ENCODE measurements at places on chromosomes 1 and 21. TPM values are rescaled to one million over a fixed set of nuclear protein-coding genes. Genes with fewer than 3 reads are reported as not detected.

- H3K27ac ChIP-seq = no peak overlapping the region
- no peak overlapping the region for H3K4me3 ChIP-seq
- H3K4me1 ChIP-seq = peaks cover 3% of the 10 kb centered on the region
Measured at GRCh38 chr21:21971384-21971783, 973.2 kb downstream of the NCAM2 start.

GRCh38 chr1:177546346-177546745 lies 375.6 kb downstream of the BRINP2 start:
- H3K36me3 ChIP-seq = no peaks in the 10 kb centered on the region
- no peaks in the 10 kb centered on the region for H3K27me3 ChIP-seq
- DNase-seq = no peak
- no peaks in the 10 kb centered on the region for H3K4me1 ChIP-seq
- no peak overlapping the region for H3K27ac ChIP-seq

- peak overlapping the region; percentile 69 for H3K27ac ChIP-seq
- H3K27me3 ChIP-seq = no peaks in the 10 kb centered on the region
- DNase-seq = peak; percentile 69
- H3K4me3 ChIP-seq = no peak overlapping the region
Measured at GRCh38 chr1:67559222-67559700, 125.7 kb upstream of the GADD45A start.

Gene AKT3
- 61.8 TPM for total RNA-seq

GRCh38 chr1:117093870-117094621 lies 27.5 kb downstream of the TRIM45 start:
- no peak overlapping the region for H3K4me3 ChIP-seq
- H3K4me1 ChIP-seq = no peaks in the 10 kb centered on the region

- no peaks in the 10 kb centered on the region for H3K4me1 ChIP-seq
- H3K27ac ChIP-seq = no peak overlapping the region
- no peak for DNase-seq
- H3K27me3 ChIP-seq = no peaks in the 10 kb centered on the region
- H3K4me3 ChIP-seq = no peak overlapping the region
Measured at GRCh38 chr1:245946905-245947304, 560.2 kb downstream of the SMYD3 start.

Gene S100A8
- total RNA-seq = 3.0 TPM

DNA sequence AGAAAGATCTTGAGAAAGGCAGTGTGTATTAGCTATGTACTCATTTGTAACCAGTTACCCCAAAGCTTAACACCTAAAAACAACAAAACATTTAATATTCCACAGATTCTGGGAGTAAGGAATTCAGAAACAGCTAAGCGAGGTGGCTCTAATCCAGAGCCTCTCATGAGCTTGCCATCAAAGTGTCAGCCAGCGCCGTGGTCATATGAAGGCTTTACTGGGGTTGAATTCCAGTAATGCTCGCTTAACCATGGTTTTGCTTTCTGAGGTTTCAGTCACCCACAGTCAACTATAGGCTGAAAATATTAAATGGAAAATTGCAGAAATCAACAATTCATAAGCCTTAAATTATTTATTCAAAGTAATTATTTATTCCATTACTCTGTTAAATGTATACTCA lies 101.8 kb downstream of the CLIC6 start:
- DNase-seq = no peak
- no peak overlapping the region for H3K27ac ChIP-seq
- no peak overlapping the region for H3K4me3 ChIP-seq
- no peaks in the 10 kb centered on the region for H3K4me1 ChIP-seq

GRCh38 chr1:54653036-54653435 lies 11.4 kb downstream of the MROH7 start:
- no peak overlapping the region for H3K4me3 ChIP-seq
- H3K4me1 ChIP-seq = no peaks in the 10 kb centered on the region
- no peaks in the 10 kb centered on the region for H3K27me3 ChIP-seq
- H3K27ac ChIP-seq = no peak overlapping the region
- no peak for DNase-seq
- no peaks in the 10 kb centered on the region for H3K36me3 ChIP-seq

DNA sequence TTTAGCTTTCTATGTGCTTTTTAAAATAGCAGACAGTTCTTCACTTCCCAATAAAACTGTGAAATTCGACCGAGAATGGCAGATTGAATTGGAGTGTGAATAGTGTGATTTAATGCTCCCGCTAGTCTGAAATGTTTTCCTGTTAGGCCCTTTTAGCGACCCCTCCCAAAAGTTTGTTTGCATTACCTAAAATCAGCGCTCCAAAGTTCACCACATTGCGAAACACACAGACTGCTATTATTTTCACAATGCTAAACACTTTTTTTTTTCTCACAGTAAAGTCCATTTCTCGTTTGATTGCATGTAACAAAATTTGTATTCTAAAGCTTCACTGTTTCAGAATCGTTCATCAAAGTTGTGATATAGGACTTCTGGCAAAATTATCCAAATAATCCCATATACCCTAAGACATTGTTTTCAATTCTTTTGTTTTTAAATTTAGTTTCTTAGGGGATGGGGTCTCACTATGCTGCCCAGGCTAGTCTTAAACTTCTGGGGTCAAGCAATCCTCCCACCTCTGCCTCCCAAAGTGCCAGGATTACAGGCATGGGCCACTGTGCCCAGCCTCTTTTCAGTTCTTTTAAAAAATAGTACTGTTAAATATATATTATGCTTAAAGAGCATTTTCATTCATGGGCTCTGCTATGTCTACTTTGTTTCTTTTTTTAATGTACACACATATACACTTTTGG lies 76.5 kb upstream of the USH2A start:
- H3K4me1 ChIP-seq = no peaks in the 10 kb centered on the region
- no peak overlapping the region for H3K27ac ChIP-seq
- H3K4me3 ChIP-seq = no peak overlapping the region
- H3K27me3 ChIP-seq = no peaks in the 10 kb centered on the region
- no peaks in the 10 kb centered on the region for H3K36me3 ChIP-seq

DNA sequence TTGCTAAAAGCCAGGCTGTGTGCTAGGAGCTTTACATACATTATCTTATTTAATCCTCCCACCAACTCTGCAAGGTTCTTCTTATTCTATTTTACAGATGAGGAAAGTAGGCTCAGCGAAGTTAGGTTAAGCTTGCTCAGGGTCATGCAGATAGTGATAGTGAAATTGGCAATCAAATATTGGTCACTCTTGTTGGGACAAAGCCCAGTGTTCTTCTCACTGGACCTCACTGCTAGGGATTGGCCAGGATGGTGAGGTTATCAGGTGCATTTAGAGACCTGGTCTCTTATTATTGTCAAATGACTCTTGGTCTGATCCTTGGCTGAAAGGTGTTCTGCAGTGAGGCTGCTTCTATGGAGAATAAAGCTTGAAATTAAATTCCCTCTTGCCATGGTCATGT lies 145.1 kb downstream of the CNIH3 start:
- H3K27me3 ChIP-seq = no peaks in the 10 kb centered on the region
- no peaks in the 10 kb centered on the region for H3K4me1 ChIP-seq
- H3K4me3 ChIP-seq = no peak overlapping the region
- H3K27ac ChIP-seq = no peak overlapping the region
- H3K36me3 ChIP-seq = no peaks in the 10 kb centered on the region
- no peak for DNase-seq

- no peak overlapping the region for H3K27ac ChIP-seq
- no peaks in the 10 kb centered on the region for H3K4me1 ChIP-seq
- H3K36me3 ChIP-seq = no peaks in the 10 kb centered on the region
- no peaks in the 10 kb centered on the region for H3K27me3 ChIP-seq
- no peak for DNase-seq
Measured at GRCh38 chr1:239678181-239678580, 291.8 kb downstream of the CHRM3 start.

- no peak for DNase-seq
- no peaks in the 10 kb centered on the region for H3K36me3 ChIP-seq
- H3K27ac ChIP-seq = no peak overlapping the region
- H3K4me1 ChIP-seq = no peaks in the 10 kb centered on the region
- no peak overlapping the region for H3K4me3 ChIP-seq
Measured at GRCh38 chr1:197618061-197618460, 157.2 kb downstream of the DENND1B start.

- no peak overlapping the region for H3K27ac ChIP-seq
- no peaks in the 10 kb centered on the region for H3K4me1 ChIP-seq
- DNase-seq = no peak
- no peaks in the 10 kb centered on the region for H3K27me3 ChIP-seq
- no peaks in the 10 kb centered on the region for H3K36me3 ChIP-seq
Measured at GRCh38 chr21:32100423-32100822, 178.4 kb downstream of the MIS18A start.

- DNase-seq = no peak
- no peaks in the 10 kb centered on the region for H3K4me1 ChIP-seq
- H3K27me3 ChIP-seq = no peaks in the 10 kb centered on the region
- no peak overlapping the region for H3K4me3 ChIP-seq
- no peaks in the 10 kb centered on the region for H3K36me3 ChIP-seq
- no peak overlapping the region for H3K27ac ChIP-seq
Measured at GRCh38 chr1:115912116-115912515, 64.2 kb upstream of the SLC22A15 start.

Gene WNT2B
- total RNA-seq = 10.6 TPM

Gene SH2D5
- total RNA-seq = 4.2 TPM

GRCh38 chr1:79376106-79376505 lies 369.6 kb upstream of the ADGRL4 start:
- no peaks in the 10 kb centered on the region for H3K36me3 ChIP-seq
- no peak overlapping the region for H3K4me3 ChIP-seq
- H3K27me3 ChIP-seq = no peaks in the 10 kb centered on the region
- H3K27ac ChIP-seq = no peak overlapping the region
- no peak for DNase-seq

Gene DMRTA2
- total RNA-seq = 3.5 TPM

DNA sequence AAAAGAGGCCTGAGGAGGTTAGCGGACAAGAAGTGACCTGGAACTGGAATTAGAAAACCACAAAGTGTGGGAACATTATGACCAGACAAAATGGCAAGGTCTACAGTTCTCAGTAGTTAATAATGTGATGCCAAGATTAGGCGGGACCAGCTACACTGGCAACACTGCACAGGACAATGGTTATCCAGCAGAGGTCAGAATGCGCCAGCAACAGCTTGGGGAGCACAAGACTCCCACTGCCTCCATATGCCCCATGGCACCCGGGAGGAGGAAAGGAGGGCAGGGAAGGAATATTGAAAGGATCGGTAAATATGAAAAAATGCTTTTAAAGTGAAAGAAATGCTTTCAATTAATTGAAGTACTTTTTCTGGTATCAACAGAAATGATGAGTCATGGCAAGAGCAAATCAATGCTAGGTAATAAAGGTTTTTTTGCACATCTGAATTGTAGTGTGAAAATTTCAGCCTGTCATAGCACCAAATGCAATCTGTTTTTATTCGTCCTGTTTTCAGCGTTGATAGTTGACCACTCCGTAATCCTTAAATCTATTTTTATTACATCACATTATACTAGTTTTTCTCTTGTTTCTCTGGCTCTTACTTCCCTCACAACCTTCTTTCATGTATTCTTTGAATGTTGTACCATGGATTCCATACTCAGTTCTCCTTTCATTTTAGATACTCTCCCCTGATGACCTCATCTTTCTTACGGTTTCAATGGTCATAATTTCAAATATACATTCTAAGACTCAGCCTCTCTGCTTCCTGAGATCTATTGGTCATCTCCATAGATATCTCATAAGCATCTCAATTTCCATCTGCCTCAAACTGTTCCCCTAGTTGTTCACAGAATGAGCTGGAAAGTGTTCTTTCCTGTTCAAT lies 30.7 kb downstream of the VCAM1 start:
- H3K4me1 ChIP-seq = no peaks in the 10 kb centered on the region
- H3K36me3 ChIP-seq = no peaks in the 10 kb centered on the region
- H3K27ac ChIP-seq = no peak overlapping the region
- no peaks in the 10 kb centered on the region for H3K27me3 ChIP-seq
- DNase-seq = no peak

DNA sequence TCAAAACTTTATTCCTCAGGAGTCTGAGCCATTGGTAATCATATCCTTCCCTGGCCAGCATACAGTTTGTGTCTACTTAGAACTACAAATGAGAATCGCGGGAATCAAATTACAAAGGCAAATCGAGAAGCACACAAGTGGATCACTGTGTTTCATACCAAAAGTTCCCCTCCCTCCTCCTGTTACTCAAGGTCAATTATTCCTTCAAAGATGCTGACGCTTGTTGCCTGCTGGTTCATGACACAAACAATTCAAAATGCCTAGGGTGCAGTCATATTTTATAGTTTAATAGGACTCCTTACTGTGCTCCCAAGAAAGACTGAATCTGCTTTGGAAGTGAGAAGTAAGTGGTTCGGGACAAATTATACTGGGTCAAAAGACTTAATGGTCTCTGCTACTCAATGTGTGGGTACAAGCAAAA lies 93.0 kb upstream of the PBX1 start:
- H3K27me3 ChIP-seq = no peaks in the 10 kb centered on the region
- no peaks in the 10 kb centered on the region for H3K36me3 ChIP-seq
- H3K4me3 ChIP-seq = no peak overlapping the region
- H3K27ac ChIP-seq = no peak overlapping the region
- DNase-seq = no peak
- no peaks in the 10 kb centered on the region for H3K4me1 ChIP-seq

GRCh38 chr1:29636936-29637335 lies 400.6 kb downstream of the PTPRU start:
- no peaks in the 10 kb centered on the region for H3K36me3 ChIP-seq
- DNase-seq = no peak
- H3K27me3 ChIP-seq = no peaks in the 10 kb centered on the region
- no peak overlapping the region for H3K4me3 ChIP-seq
- H3K27ac ChIP-seq = no peak overlapping the region

- H3K4me3 ChIP-seq = no peak overlapping the region
- H3K4me1 ChIP-seq = peaks cover 5% of the 10 kb centered on the region
- H3K27me3 ChIP-seq = no peaks in the 10 kb centered on the region
- H3K36me3 ChIP-seq = no peaks in the 10 kb centered on the region
Measured at GRCh38 chr1:179793281-179793680, 50.2 kb downstream of the FAM163A start.

DNA sequence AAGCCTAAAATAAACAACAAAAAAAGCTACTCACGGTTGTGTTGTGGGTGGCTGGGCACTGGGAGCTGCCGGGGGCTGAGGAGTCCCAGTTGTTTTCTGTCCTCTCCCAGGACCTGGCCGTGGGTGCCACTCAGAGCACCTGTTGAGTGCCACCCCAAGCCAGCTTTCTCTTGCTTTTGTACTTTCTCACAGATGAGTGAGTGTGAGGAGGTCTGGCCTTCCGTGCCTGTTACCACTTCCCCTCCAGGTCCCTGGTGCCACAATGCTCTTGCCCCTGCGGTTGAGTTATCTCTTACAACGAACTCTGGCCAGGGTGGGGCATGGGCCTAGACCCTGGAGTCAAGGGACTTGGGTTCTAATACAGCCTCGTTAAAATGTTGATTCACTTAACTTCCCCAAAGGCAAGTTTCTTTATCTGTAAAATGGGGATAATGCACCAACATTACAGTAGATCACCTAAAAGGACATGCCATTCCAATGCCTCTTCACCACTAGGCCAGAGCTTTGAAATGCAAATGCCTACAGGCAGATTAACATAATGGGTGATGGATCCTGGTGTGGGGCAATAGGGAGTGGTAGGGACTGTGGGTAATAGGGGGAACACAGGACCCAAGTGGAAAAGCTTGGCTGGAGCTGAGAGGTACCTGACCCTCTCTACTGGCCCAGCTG lies at the start of gene CNR2:
Gene CNR2, minus strand, starts transcription at position 151 of the 669 bp plus-strand sequence. CDS start 37,745 bp downstream, outside the sequence.
- no peak within 1 kb of the TSS for H3K27ac ChIP-seq
- H3K4me1 ChIP-seq = no peaks in the 10 kb centered on the region
- no peaks in the 10 kb centered on the region for H3K27me3 ChIP-seq
- H3K4me3 ChIP-seq = no peak within 1 kb of the TSS

Gene HPCA
- total RNA-seq = 1.7 TPM

Gene IL19
- not detected for total RNA-seq

GRCh38 chr1:219566951-219567947 lies 45.7 kb downstream of the ZC3H11B start:
- H3K27me3 ChIP-seq = no peaks in the 10 kb centered on the region
- H3K4me1 ChIP-seq = no peaks in the 10 kb centered on the region
- no peak overlapping the region for H3K27ac ChIP-seq
- no peaks in the 10 kb centered on the region for H3K36me3 ChIP-seq
- H3K4me3 ChIP-seq = no peak overlapping the region
- DNase-seq = no peak

Gene TMEM82
- not detected for total RNA-seq

Gene KRTAP6-2
- total RNA-seq = not detected

Data from testis (tissue), 5 donors.